GM20000 (cell line): ENCODE measurements at places on chromosomes 2 and 18.

GRCh38 chr2:227674485-227674884 is 7.9 kb downstream of the SCYGR5 start:
- no peak for DNase-seq

- DNase-seq = no peak
These were observed 134.2 kb downstream of the RIF1 start for GRCh38 chr2:151543876-151544275.

DNA sequence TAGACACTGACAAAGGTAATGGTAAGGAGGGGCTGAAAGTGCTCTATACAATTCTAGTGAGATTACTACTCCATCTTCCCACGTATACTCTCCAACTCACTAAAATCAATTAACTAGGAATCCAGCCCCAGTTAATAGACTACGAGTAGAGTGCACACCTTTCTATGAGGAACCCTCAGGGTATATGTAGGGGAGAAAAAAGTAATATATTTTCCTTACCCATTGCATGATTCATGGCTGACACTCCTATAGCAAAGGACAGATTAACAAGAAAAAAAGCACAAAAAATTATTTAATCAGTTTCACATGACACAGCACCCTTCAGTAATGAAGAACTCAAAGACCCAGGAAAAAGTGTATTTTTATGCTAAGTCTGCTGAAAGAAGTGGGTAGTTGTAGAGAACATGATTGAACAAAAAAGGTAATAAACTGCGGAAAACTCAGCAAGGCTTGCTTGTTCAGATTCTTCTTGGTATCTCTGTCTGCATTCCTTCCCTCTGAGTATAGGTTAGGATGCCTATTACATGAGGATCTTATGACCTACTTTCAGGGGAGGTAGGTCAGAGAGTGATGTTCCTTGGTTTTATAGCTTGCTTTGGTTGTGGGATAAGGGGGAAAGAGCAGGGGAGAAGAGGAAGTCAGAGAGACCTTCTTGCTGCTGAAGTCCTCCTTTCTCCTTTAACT is 342.0 kb upstream of the DLGAP1 start:
- DNase-seq = no peak

- no peak for DNase-seq
These were observed 15.5 kb upstream of the CDC42EP3 start for GRCh38 chr2:37686792-37687526.

GRCh38 chr2:99754210-99754609 is 264.4 kb upstream of the REV1 start:
- no peak for DNase-seq

- DNase-seq = no peak
These were observed 85.3 kb upstream of the EFEMP1 start for GRCh38 chr2:56008661-56009431.

GRCh38 chr18:68288408-68288807 is 426.5 kb downstream of the TMX3 start:
- no peak for DNase-seq

- no peak for DNase-seq
These were observed 11.3 kb upstream of the DES start for GRCh38 chr2:219406861-219407230.
